ENCODE measurements at places on chromosomes 2 and 18.

GRCh38 chr2:205802941-205803340 is 120.6 kb downstream of the NRP2 start:
- no peak for DNase-seq

- no peak for DNase-seq
Observed at GRCh38 chr2:65878011-65878340, 445.6 kb upstream of the SPRED2 start.

DNA sequence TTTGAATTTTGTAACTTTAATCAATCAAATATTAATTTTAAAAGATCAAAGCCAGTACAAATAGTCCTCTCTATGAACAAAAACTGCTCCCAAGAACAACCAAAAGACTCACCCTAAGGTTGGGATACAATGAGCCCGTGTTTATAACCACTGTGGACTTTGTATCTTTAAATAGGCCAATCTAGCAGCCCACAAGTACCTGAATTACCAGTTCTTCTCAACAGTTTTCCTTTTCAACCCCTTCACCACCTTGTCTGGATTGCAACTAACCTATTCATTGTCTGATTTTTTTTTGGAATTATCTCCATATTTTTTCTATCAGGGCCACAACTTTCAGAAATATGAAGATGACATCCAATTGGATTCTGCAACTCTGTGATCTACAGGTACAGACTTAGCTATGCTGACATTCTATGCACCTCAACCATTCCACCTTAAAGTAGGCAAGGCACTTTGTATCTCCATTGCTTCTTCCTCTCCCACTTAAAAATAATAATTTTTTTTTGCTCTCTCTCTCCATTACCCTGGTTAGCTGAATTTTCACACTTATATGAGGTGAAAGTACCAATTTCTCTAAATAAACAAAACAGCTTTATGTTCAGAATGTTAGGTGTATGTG is 81.9 kb upstream of the MAPRE2 start:
- DNase-seq, result no peak

DNA sequence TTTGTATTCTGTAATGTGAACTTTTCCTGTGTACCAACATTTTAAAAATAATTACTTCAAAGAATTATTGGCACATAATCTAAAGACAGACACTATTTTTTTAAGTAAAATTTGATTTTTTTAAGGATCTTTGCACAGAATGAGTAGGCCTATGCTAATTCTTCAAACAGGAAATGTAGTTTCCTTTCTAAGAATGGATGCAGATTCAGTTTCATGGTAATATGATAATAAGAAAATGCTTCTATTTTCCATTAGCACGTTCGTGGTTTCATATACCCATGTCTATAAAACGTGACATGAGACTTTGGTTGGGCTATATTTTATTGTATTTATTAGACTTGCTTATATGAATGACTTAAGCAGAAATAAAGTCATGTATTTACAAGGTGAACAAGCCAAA is 191.8 kb upstream of the RBBP8 start:
- DNase-seq, result no peak

DNA sequence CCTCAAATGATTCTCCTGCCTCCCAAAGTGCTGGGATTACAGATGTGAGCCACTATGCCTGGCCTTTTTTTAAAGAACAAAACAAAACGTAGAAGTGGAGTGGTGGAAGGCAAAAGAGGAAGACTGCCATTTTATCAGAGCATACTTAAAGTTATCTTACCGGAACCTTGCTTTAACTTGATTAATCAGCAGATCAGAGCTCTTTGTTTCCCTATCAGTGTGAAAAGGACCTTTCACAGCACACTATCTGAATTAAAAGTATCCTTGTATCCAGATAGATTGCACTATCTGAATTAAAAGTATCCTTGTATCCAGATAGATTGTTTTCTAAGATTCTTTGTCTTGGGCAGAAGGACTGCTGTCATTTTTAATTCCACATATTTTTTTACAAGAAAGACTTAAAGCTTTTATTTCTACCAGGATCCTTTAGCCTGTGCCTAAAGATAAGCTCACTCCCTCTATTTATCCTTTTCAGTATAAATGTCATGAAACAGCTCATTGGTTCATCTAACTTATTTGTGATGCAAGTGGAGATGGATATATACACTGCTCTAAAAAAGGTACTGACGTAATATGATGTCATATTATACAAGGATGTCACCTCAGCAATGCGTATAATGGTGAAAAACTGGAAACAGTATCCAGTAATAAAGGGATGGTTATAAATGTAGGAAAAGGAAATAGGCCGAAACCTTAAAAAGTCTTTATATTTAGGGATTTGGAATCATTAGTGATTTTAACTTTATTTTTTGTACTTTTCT is 17.8 kb downstream of the GMCL1 start:
- no peak for DNase-seq

GRCh38 chr18:31393286-31393685 is 16.7 kb downstream of the DSG4 start:
- DNase-seq, result no peak

GRCh38 chr2:110678457-110679336 is 834 bp upstream of the BUB1 start:
- DNase-seq, result no peak

GRCh38 chr2:232349546-232349945 is 29.0 kb upstream of the ALPP start:
- DNase-seq, result no peak

- DNase-seq, result no peak
Observed at GRCh38 chr2:240983361-240983995, 14.9 kb upstream of the SNED1 start.

DNA sequence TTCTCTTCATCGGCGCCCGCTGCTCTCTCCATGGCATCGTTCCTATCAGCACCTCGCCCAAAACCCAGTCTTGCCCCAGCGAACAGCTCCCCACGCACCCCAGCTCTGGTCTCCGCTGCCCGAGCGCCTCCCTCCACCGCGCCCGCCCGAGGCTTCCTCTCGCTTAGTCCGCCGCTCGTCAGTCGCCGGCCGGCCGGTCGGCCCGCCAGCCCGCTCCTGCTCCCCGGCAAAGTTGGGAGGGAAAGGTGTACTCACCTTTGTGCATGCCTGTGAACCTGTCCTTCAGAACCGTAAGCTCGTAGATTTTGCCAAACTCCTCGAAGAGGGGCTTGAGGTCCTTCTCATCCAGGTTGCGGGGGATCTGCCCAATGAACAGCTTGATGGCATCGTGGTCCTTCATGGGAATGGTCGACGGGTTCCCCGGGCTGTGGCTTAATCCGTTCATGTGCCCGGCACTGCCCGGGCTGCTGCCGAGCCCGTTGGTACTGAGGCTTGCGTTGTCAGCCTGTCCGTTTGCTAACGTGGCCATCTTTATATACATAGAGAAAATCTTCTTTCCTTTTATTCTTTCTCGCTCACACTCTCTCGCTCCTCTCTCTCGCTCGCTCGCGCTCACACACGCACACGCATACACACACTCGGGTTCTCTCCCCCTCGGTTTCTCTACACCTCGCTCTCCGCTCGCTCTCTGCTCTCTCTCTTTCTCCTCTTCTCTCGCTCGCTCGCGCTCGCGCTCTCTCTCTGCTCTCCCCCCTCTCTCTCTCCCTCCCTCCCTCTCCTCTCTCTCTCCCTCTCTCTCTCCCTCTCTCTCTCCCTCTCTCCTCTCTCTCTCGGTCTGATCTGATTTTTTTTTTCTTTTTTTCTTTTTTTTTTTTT is at the start of gene CELF4:
Gene CELF4, minus strand, starts transcription at position 698 of the 876 bp plus-strand sequence.
- DNase-seq, result no peak

DNA sequence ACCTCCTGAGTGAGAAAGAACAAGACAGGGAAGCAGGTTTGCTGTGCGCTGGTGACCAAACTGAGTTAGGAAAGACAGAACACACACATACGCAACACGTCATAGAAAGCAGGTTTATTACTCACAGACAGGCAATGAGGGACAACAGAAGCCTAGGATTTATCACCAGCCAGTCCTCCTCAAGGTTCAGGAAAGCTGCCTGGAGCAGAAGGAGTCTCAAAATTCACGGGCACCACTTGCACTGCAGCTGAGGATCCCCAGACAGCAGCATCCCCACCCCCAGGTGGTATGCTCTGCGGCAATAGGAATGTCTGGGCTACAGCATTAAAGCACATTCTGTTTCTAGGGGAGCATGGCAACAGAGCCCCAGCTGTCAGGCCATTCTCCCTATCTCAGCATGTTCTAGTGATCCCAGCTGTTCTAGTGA is 284.4 kb upstream of the RGPD4 start:
- no peak for DNase-seq

- DNase-seq, result no peak
Observed at GRCh38 chr18:35203067-35203466, 37.8 kb upstream of the ZNF397 start.

GRCh38 chr2:134842930-134843490 is 4.6 kb downstream of the ACMSD start:
- no peak for DNase-seq
